ENCODE measurements at places on chromosomes 5 and 9. TPM values are rescaled to one million over a fixed set of nuclear protein-coding genes. Genes with fewer than 3 reads are reported as not detected.
A peak's percentile ranks its signal among the peaks of the same experiment; 100 is the strongest.

The PCDHGA9 gene
- polyA plus RNA-seq = 5.5 TPM

DNA sequence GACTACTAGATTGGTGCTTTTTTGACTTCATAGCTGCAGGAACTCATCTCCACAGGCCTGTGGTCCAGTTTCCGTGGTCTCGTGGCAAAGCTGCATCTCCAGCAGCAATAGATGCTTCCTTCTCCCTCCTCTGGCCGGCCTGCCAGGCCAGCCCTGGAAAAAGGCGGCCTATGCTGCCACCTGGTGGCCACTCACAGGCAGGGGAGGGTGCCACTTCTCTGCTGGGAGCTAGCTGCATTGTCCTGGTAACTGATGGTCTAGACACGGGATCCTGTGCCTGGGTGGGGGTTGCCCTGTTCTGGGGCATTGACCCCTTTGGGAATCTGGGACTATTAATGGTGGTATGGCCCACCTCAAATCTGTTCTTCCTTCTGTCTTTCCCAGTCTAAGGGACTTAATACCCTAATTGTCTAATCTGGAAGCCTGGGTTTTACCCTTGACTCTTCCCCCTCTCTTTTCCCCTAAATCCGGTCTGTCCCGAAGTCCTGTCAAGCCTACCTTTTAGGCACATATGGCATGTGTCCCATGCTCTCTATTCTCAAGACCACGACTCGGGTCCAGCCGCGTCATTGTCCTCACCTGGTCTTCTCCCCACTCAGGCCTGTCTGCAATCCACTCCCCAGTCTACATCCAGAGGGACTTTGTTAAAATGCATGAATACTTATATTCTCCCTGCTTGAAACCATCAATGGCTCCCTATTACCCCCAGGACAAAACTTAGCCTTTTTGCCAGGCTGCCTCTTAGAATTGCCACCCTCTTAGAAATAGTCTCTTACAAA, 20.1 kb upstream of the PTGS1 start:
- DNase-seq = peak; percentile 56

- DNase-seq = no peak
Measured at GRCh38 chr9:124440786-124441185, 9.5 kb upstream of the ADGRD2 start.

GRCh38 chr9:74551266-74551665, 54.1 kb downstream of the RORB start:
- no peak for DNase-seq

GRCh38 chr5:132013711-132014110, 2.3 kb upstream of the ACSL6 start:
- no peak for DNase-seq
